ENCODE measurements at places on chromosomes 5 and 9. TPM values are rescaled to one million over a fixed set of nuclear protein-coding genes. Genes with fewer than 3 reads are reported as not detected.

Gene PRLR
- 0.08 TPM for total RNA-seq

Gene GBGT1
- total RNA-seq = 7.7 TPM

Gene EXD3
- total RNA-seq = 13.5 TPM

Gene PCDHA5
- total RNA-seq = 0.08 TPM

Gene INSYN2B
- 4.0 TPM for total RNA-seq
